ENCODE measurements at places on chromosomes 7 and 10.

GRCh38 chr10:75207079-75207856 lies 3.3 kb upstream of the VDAC2 start:
- no peak for DNase-seq

GRCh38 chr7:150990416-150991186 lies at the start of gene NOS3:
NOS3 (plus strand) TSS chr7:150991017; CDS start chr7:150993804, 2,787 bp downstream.
- no peak for DNase-seq

- DNase-seq, result no peak
Measured at GRCh38 chr7:131300572-131301466, 26.9 kb upstream of the MKLN1 start.

DNA sequence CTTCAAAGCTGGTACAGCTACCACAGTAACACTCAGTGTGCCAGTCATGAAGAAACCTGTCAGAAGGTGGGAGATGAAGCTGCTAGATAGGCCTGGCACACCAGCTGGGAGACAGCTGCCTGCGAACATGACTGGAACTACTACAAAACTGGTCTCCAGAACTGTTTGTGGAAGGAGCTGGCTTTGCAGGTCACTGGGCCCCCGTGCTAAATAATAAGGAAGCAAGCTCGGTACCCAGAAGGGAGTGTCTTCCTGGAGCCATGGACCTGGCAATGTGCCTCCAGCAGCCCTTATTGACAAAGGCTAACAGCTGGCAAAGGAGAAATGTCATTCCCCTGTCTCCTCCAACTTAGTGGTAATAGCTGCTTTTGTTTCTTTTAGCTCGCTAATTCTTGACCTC lies 1217.6 kb upstream of the LRRN3 start:
- DNase-seq, result no peak

- DNase-seq, result no peak
Measured at GRCh38 chr7:17930546-17930945, 9.7 kb downstream of the SNX13 start.

GRCh38 chr10:17029581-17030271 lies 99.9 kb downstream of the CUBN start:
- DNase-seq, result peak; percentile 73

DNA sequence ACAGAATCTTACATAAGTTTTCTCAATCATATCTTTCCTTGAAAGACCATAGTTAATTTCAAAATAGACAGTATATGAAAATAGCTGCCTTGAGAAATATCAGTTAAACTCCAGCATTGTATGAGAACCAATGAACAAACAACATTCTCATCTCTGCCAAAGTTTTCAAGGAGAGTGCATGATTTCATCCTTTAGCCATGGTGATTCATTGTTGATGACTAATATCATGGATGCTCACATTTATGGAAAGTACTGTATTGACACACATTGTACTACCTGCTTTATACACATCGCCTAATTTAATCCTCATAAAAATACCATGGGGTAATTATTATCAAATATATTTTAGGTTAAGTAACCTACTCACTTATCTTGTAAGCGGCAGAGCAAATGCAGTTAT lies 250.3 kb downstream of the CNTNAP2 start:
- DNase-seq, result no peak

- DNase-seq, result no peak
Measured at GRCh38 chr7:18698258-18698734, 202.7 kb downstream of the HDAC9 start.

GRCh38 chr7:75559355-75559975 lies 67.3 kb downstream of the SPDYE5 start:
- DNase-seq, result no peak

DNA sequence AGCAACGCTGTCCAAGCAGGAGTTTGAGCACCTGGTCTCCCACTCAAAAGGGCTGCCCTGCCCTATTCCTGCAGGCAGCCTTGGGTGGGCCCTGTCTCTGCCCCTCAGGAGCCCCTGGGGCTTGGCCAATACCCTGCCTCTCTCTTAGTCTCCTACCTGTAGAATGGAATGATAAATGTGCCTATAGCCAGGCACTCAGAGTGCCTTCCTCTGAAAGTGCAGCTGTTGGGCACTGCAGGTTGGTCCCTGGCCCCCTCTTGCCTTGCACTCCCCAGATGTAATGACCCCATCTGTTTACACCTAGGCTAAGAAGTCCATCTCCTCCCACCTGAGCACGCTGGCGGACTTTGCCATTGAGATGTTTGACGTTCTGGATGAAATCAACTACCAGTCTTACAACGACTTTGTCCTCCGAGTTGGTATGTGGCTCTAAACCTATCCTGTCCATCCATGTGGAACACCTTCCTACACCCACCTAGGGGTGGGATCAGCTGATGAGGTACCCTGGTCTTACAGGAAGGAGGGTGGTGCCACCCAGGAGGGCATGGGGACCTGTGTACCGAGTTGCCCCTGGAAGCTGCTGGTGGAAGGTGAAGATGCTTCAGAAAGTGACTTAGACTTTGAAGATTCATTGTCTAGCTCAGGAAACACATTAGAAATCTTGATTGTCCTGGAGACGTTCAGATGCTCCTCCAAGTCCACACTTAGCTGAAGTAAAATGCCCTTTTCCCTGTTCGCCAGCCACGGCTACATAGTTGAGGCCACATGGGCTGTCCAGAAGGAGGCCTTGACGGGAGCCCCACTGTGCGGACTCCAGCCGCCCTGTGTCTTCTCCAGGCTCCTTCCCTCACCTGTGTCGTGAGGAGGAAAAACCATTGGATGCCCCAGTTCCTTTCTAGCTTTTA lies 134.1 kb downstream of the ADCY1 start:
- no peak for DNase-seq

All from left ventricle myocardium inferior (tissue), 1 donor.